Cardiac ventricle fibroblast (primary cell): ENCODE measurements at places on chromosomes 13 and 19. TPM values are rescaled to one million over a fixed set of nuclear protein-coding genes. Genes with fewer than 3 reads are reported as not detected.

Gene ZSCAN18
- 49.3 and 52.7 TPM in 2 replicates for total RNA-seq

Gene ZNF69
- total RNA-seq, result 3.8 and 4.6 TPM in 2 replicates

Gene TJP3
- total RNA-seq, result not detected in 2 replicates

Gene ZNF211
- total RNA-seq, result 4.4 and 4.5 TPM in 2 replicates

Gene MISP3
- 1.4 and 1.8 TPM in 2 replicates for total RNA-seq

Gene TEX101
- total RNA-seq, result not detected in 2 replicates

Gene PCSK4
- total RNA-seq, result 0.19 and 0.49 TPM in 2 replicates

Gene MADCAM1
- total RNA-seq, result 0.10 TPM in 1 of 2 replicates, not detected in the other

Gene ISYNA1
- total RNA-seq, result 16.5 and 19.8 TPM in 2 replicates

Gene SLITRK6
- total RNA-seq, result not detected in 2 replicates

Gene FUZ
- 20.1 and 24.3 TPM in 2 replicates for total RNA-seq

Gene ACP5
- not detected in 2 replicates for total RNA-seq
